ENCODE measurements at places on chromosomes 1 and 21.

DNA sequence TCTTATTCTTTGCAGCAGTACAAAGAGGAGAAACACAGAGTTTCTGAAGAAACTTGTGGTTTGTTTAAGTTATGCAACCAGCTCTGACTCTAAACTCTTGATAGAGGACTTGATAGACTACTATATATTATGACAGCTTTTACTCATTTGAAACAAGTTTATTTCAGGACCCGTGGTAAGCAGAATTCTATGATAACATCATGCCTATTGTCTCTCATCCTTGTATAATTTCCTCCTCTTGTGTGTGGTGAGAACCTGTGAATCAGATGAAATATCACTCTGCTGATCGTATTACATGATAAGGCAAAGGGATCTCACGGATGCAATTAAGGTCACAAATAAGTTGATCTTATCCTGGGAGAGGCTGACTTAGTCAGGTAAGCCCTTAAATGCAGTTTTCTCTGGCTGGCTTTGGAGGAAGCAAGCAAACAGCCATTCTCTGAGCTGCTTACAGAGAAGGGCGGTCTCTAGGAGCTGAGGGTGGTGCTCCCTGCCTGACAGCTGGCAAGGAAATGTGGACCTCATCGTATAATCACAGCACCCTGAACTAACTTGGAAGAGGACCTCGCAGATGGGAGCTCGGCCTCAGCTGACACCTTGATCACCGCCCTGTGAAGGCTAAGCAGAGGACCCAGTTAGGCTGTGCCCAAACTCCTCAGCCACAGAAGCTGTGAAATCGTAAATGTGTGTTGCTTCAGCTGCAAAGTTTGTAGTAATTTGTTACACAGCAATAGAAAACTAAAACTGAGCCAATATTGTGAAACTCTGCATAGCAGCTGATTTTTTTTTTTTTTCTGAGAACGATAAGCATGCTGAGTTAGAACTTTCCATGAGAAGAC, 151.1 kb upstream of the DPT start:
- no peak for DNase-seq

- DNase-seq: no peak
Observed at GRCh38 chr1:15186846-15187151, 33.3 kb downstream of the TMEM51 start.

- DNase-seq: no peak
Observed at GRCh38 chr1:93578911-93579825, 102.5 kb downstream of the BCAR3 start.

DNA sequence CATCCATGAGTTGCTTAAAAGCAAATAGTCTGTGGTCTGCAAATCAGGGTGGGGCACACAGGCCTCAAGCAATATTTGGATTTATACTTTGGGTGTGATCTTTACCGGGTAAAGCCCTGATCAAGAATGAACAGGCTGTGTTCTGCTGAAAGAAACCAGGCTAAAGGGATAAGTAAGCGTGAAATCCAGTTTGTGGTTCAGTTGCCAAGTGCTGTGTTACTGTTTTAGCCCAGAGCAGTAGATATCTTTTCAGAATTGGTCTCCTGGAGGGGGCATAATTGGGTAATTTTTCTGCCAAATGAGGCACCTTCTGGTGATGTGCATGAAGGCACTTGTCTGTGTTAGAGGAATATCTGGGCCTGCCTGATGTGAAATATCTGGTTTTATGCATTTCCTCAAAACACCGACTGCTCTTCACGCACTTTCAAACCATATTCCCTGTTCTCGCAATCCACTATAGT, 21.4 kb downstream of the AIM2 start:
- no peak for DNase-seq
